Aorta (tissue), 5 donors: ENCODE measurements at places on chromosomes 2 and 18. TPM values are rescaled to one million over a fixed set of nuclear protein-coding genes. Genes with fewer than 3 reads are reported as not detected.

The GATA6 gene
- polyA plus RNA-seq = 16.0 TPM

The VWC2L gene
- polyA plus RNA-seq = not detected

The GPR75 gene
- not detected for polyA plus RNA-seq

The MRPL30 gene
- 13.5 TPM for polyA plus RNA-seq

The ST3GAL5 gene
- polyA plus RNA-seq = 15.8 TPM

The CCDC178 gene
- polyA plus RNA-seq = not detected

The CPLX4 gene
- not detected for polyA plus RNA-seq

The COLEC11 gene
- 31.3 TPM for polyA plus RNA-seq

The ALLC gene
- 5.3 TPM for polyA plus RNA-seq

The SAG gene
- polyA plus RNA-seq = not detected

The ARHGEF33 gene
- not detected for polyA plus RNA-seq

The ADAM23 gene
- polyA plus RNA-seq = 1.0 TPM

The CAVIN2 gene
- 5.9 TPM for polyA plus RNA-seq
